ENCODE measurements at places on chromosomes 6 and 20.
A peak's percentile ranks its signal among the peaks of the same experiment; 100 is the strongest.

DNA sequence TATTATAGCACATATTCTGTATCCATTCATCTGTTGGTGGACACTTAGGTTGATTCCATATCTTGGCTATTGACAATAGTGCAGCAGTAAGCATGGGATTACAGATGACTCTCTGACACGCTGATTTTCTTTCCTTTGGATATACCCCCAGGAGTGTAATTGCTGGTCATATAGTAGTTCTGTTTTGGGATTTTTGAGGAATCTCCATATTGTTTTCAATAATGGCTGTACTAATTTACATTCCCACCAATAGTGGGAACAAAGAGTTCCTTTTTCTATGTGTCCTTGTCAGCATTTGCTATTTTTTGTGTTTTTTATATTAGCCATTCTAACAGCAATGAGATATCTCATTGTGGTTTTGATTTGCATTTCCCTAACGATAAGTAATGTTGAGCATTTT lies 309.0 kb upstream of the JARID2 start:
- DNase-seq = no peak

DNA sequence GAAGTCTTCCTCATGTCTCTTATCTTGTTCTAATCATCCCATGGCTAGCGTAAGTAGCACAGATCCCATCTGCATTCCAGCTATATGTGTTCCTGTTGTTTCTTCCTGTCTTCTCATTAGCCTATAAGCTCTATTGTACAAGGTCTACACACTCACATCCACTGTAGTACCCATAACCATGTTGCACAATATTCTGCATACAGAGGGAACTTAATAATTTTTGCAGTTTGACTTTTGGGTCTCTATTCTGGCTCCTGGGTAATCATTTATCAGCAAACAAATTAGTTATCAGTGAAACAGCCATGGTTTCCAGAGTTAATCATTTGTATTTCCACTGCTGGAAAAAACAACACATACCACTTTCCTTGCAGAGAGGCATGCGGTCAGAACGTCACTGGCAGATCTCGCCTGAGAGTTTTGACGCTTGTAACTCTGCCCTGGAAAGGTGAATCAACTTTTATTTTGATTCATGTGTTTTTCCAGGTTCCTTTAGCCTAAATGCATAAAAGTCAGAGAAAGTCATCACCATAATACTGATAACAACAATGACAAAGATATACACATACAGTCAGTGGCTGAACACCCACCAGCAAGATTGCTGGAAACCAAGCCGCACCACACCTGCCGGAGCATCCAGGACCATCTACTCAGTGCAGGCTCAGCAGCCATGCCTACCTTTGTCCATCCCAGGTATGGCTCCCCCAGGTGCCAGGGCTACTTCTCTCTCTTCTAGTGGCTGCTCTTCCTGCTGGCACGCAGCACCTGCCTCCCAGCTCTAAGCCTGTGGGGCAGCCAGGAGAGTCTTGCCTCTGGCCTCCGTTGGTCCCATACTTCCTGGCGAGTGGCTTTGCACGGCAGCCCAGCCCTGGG lies 158.2 kb downstream of the QRSL1 start:
- DNase-seq = no peak

DNA sequence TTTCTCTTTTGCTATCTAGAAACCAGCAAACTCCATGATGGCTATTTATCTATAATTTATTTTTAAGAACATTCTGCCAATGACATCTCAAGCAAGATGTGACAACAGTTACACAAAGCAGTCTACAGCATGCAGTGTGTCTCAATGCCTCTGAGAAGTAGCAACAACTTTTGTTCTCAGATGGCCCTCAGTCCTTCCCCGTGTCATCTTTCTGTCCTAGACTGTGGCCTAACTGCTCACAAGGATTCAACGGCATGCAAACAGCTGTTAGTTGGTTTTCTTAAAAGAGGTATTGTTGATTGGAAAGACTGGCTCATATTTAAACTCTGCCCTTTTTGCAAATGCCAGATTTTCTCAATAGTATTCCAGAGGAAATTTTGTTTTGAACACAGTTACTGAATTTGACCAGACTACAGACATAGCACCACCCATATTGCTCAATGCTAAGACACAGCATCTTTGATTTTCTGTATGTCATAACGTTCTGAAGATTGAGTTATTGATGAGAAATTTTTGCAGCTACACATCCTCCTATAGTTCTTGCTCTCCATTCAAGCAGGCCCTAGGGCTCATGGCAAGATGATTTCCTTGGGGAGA lies 26.1 kb upstream of the F13A1 start:
- no peak for DNase-seq

GRCh38 chr20:10476319-10476724 lies 41.2 kb downstream of the SLX4IP start:
- DNase-seq = no peak

GRCh38 chr20:47993817-47994216 lies 208.5 kb upstream of the SULF2 start:
- no peak for DNase-seq

- peak; percentile 37 for DNase-seq
Measured at GRCh38 chr6:42745083-42745639, 742 bp downstream of the TBCC start.

DNA sequence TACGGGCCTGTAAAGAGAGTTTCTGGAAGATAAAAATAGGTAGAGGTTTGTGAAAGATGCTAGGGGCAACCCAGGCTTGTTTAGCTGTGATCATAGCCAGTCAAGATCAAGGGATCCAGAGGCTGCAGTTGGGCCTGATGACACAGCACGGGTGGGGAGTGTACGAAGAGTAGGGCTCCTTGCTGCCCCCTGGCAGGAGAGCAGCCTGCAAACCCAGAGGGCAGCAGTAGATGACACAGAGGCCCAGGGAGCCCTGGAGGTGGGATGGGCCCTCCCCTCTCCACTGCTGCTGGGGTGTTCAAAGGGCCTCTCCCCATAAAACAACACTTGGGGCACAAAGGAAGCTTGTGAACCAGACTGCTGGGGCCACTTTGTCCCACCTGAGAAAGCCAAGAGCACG lies 47.2 kb downstream of the VEGFA start:
- DNase-seq = peak; percentile 24

GRCh38 chr20:45193331-45193730 lies 13.5 kb upstream of the SEMG1 start:
- no peak for DNase-seq

- no peak for DNase-seq
Measured at GRCh38 chr20:1473246-1474220, 6.9 kb upstream of the NSFL1C start.

GRCh38 chr6:168092541-168092940 lies 13.5 kb upstream of the FRMD1 start:
- DNase-seq = no peak

DNA sequence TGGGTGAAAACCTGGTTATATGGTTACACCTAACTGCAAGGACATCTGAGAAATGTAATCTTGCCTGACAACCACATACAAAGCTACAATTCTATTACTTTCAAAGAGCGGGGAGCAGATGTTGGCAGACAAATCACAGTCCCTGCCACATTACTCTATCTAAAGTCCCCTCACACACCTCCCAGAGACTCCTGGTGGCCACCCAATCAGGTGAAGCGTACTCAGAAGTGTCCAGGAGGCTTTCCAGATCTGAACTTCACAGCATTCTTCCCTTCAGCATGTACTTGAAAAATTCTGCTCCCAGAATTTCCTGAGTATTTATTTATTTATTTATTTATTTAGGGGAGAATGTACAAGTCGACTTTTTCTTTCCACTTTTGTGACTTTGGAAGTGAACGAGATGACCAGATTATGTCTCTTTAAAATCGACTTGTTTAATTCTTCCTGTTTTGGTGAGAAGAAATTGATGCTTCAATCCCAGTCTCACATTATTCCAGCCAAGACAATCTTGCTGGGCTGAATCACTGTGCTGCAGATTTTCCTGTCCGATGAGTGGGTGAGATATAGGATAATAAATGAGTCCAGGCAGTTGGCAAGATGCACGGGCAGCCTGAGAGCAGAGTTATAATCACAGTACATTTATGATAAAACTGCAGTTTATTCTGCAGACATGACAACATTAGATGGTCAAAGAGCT lies 46.9 kb upstream of the POPDC3 start:
- DNase-seq = no peak

DNA sequence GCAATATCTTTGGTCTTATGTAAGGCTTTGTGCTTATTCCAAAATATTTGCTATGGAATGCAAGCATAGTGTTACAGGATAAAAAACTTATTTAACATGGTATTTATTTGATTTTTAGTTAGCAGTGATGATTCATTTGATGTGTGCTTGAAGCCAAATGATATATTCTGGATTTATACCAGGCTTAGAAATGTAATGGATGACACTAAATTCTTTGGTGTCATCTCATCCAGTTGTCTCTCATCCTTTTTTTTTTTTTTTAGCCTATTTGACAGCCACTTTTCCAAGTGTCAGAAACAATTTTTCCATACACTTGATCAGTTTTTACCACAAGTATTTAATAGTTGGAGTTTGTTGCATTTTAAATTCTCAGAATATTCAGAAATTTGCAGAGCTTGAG lies 515.3 kb downstream of the CDKAL1 start:
- DNase-seq = no peak

DNA sequence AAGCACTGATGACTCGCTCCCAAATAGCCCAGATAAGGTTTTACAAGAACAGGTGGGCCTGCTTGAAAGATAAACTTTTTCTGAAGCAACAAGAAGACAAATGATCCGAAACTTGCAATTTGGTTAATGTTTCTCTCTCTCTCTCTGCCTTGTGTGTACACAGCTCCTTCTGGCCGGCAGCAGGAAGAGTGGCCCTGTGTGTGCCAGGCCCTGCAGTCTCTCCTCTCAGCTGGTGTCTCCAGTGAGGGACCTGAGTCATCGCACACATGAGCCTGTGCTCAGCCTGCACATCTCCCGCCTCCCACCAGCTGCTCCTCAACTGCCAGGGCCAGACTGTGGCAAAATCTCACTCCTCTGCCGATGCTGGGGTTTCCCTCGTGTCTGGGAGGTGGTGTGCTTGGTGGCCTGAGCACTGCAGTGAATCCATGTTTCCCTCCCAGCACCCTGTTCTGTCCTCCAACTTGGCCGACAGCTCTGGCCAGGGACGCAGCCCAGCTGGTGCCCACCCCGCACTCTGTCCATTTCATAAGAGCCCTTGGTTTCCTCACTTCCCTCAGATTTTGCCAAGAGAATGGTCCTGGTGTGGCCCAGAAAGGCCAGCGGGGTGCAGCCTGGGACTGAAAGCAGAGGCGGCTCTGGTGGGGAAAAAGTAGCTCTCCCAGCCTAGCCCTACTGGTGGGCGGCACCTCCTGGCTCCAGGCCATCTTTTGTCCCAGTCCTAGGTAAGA lies 49.4 kb downstream of the ERMARD start:
- no peak for DNase-seq
